Fibroblast of skin of left quadriceps (primary cell): ENCODE measurements at places on chromosomes 5 and 9.
A peak's percentile ranks its signal among the peaks of the same experiment; 100 is the strongest.

DNA sequence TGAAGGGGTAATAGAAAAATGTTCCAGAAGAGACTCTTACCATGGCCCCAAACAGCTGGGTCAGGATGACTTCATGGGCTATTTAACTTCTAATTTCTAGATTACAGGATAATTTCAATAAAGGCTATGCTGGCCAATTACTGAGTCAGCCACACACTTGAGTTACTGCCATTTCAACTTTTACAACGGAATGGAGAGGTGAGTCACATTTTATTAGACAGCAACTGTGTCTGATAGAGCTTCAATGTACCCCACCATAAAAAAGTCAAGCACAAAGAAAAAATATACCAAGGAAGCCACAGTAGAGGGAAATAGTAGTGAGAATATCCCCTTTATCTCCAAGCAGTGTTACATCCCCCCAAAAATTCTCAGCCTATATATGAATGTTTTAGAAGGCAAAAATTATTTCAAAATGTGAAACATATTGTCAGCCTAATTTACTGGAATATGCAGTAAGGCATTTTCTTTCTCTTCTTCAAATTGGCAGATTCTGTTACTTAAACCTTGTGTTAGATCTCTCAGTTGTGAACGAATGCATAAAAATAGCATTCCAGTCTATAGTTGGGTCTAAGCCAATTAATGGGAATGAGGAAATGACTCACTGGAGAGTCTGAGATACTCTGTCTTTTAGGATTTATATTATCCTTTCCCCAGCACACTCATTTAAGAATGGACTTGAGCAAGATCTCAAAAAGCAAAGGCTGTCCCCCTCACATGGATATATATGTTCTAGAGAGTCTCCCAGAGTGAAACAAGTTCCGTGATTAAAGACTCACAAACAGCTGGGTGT, 47.1 kb upstream of the RAI14 start:
- peak; percentile 97 for DNase-seq

DNA sequence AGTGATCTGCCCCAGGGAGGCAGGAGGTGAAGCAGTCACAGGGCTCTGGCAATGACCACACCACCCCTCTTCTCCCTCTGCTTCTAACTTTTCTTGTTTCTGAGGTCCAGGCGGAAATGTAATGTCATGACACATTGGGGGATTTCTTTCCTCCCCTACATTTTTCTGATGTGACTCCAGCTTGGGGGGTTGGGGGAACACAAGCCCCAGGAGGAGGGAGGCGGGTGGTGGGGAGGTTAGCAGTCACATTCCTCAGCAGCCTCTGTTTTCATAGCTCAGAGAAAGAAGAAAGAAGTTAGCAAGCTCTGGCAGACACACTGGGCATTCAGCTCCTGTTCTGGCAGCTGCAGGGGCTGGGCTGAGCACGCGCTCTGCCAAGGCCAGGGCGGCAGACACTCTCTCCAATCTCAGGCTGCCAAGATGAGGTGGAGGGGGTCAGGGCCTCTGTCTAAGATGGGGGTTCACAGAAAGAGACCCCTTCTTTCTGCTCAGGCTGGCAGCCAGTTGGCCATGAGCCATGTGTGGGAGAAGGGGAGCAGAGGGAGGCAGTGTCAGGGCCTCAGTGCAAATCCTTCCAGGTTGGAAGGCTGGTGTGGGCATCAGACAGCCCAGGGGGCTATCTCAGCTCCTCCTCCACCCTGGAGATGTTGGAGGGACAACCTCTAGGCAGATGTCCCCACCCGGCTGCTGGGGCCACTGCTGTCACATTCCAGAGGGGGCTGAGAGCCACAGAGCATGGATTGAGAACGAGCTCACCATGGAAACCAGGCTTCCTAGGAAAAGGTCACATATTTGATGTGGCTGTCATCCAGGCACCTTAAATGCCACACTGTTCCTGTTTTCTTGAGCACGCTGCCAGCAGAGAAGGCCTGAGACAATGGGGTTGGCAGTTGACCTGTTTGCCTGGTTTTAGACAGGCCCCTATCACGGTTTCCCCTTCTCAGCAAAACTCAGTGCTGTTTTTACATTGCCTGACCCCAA, 20.1 kb upstream of the PFDN1 start:
- peak; percentile 87 for DNase-seq

- DNase-seq, result no peak
Observed at GRCh38 chr9:93096131-93096802, at the start of gene CARD19. Gene CARD19, plus strand, starts transcription at chr9:93096217. Its CDS starts 129 bp downstream, at chr9:93096346.

DNA sequence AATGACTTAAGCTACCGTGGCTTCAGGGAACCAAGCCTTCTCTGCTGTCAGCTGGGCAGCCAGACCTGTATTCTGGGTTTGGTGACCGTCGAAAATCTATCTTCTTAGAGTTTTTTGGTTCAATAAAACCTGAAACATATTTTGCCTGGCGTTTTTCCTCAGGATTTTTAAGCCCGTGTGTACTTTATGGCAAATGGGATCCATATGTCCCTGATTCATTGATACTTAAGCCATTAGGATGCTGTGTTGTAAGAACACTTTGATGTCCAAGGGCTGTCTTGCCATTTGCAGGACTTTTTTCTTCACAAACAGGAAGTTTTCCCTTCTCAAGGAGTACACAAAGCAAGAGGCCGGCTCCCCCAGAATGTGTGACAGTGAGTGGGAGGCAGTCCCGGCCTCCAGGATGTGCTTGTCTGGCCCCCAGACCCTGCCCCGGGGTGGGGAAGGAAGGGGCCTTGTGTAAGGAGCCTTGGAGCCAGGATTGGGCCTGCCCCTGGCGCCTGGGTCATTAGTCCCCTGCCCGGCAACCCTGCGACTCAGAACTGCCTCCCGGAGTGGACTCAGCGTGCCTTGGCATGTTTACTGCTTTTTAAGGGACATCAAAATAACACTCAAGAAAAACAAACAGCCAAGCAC, 83.4 kb upstream of the SMIM23 start:
- no peak for DNase-seq

- DNase-seq, result no peak
Observed at GRCh38 chr9:99008203-99008602, 64.5 kb downstream of the COL15A1 start.

DNA sequence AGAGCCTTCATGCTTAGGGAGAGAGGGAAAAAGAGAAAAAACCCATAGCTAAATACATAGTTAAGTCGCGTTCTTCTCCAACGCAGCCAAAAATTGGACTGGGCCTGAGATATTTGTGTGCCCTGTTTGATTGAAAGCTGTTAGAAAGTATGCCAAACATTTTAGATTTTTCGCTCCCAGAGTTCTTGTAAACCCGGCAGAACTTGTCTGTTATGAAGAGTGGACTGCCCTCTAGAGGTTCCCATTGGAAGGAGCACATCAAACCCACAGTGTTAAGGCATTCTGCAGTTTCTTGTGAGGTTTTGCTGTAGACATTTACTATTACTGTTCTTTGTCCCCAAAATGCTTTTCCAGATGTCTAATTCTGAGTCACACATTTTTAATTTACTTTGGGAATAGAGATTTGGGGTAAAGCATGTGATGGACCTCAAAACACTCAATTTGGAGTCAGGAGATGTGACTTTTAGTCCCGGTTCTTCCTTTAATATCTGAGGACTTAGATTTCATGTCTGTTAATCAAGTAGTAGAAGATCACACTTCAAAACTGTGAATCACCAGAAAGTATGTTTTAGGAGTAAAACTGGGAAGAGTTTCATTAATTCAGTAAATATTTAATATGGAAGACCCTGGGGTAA, 96.6 kb downstream of the PCSK1 start:
- DNase-seq, result peak; percentile 81

GRCh38 chr9:104286799-104287198, 192.7 kb downstream of the SMC2 start:
- DNase-seq, result no peak

GRCh38 chr9:2154731-2155130, 139.6 kb downstream of the SMARCA2 start:
- no peak for DNase-seq

GRCh38 chr9:14146201-14146874, 167.6 kb downstream of the NFIB start:
- DNase-seq, result peak; percentile 36

DNA sequence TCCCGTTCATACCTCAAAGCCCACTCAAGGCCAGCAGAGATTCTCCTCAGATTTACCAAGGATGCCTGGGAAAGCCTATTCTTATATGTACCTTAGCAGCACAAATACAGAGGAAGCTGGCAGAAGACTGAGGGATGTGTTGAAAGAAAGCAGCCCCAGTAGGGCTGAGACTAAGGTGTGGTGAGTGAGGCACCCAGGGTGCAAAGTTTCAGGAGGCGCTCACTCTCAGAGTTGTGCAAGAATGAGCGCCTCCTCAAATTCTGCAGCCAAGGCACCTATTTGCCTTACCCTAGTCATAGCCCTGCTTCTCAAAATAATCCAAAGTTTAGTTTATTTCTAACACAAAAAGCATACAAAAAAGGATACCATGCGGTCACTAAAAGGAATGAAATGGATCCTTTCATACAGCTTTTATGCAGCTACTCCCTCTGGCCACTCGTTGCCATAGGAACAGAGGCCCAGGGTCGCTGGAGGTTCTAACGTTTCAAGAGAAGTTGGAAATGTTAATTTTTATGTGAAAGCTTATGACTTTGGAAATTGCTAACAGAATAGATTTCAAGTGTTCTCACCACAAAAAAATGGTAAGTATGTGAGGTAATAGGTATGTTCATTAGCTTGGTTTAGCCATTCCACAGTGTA, 79.7 kb upstream of the SMIM23 start:
- no peak for DNase-seq

DNA sequence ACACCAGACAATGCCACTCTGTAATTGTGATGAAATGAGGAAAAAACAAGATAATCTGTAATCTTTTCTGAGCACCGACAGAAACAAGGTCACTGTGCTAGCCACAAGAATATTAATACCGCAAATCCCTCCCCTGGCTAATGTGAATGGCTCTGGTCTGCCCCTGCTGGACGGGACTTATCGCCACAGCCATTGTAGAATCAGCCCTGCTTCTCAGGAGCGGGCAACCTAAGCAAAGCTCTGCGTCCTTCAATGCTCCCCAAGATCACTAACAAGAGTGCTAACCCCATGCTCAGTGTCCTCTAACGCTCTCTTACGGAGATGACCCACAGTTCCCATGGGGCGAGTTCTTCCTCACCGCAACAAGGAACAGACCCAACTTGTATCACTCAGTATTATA, 42.7 kb downstream of the OR2V1 start:
- no peak for DNase-seq

GRCh38 chr5:140245341-140245740, 57.6 kb downstream of the PFDN1 start:
- no peak for DNase-seq

- no peak for DNase-seq
Observed at GRCh38 chr5:178688551-178688950, 41.9 kb downstream of the ZNF354A start.
